Stimulated activated CD4-positive, alpha-beta T cell treated with anti-CD3 and anti-CD28 coated beads, Interleukin-12 subunit alpha, Interleukin-12 subunit beta, amount 100 ng/mL, for 48 hours (primary cell): ENCODE measurements at places on chromosomes 7 and 10.

GRCh38 chr7:49483142-49483541 lies 290.3 kb upstream of the VWC2 start:
- no peak for DNase-seq

- no peak for DNase-seq
Observed at GRCh38 chr7:157124690-157125089, 14.0 kb upstream of the UBE3C start.

- DNase-seq, result no peak
Observed at GRCh38 chr10:107809889-107810288, 645.4 kb upstream of the SORCS1 start.

DNA sequence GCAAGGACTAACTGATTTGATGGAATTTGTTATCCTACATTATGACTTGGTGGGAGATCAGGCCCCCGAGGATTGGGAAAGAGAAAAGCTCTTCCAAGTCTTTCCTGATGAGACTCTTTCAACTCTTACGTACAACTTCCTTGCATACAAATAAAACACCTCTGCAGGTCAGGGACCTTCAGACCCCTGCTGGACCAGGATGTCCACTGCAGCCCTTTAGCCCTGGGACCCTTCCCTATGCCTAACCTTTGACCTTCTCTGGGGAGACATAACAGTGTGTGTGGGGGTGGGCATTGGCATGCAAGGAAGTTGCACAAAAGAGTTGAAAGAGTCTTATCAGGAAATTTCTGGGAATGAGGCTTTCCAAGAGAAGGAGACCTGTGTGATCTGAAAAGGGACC lies 859.4 kb downstream of the TYW1 start:
- no peak for DNase-seq

GRCh38 chr10:1086787-1087186 lies 30.6 kb downstream of the WDR37 start:
- no peak for DNase-seq

DNA sequence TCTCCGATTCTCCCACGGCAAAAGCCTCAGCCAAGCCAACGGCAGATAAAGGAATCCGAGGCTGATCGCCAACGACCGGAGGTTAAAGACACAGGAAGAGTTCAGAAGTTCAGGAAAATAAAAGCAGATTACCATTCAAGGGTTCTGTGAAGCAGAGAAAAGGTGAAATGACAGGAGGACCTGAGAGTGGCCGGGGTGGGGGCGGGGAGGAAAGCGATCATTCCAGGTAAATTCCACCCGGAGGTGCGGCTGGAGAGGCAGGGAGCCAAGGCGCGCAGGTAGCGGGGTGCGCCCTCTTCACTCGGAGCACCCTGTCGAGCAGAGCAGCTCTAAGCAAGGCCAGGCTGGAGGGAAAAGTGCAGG lies 35.3 kb upstream of the SEPHS1 start:
- no peak for DNase-seq

GRCh38 chr7:22934023-22934422 lies 79.9 kb downstream of the HYCC1 start:
- no peak for DNase-seq

GRCh38 chr7:108232076-108232475 lies 101.9 kb upstream of the LAMB4 start:
- DNase-seq, result no peak

DNA sequence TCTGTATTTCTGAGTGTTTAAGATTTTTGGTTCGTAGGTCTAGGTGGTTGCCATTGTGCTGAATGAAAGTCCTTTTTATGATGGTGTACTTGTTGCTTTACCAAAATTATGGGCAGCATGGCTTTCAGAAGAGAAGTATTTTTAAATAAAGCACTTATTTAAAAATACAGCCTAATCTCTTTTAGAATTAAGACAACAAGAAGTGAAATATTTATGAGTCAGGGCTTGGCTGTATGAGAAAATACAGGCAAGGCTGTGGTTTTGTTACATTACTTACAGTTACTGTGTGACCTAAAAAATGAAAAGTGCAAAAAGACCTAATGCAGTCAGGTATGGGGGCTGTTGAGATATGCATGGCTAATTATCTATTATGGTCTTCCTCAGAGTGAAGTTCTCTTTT lies 185.2 kb upstream of the PPP1R3A start:
- DNase-seq, result no peak

GRCh38 chr10:3812141-3812540 lies 27.1 kb upstream of the KLF6 start:
- DNase-seq, result no peak

DNA sequence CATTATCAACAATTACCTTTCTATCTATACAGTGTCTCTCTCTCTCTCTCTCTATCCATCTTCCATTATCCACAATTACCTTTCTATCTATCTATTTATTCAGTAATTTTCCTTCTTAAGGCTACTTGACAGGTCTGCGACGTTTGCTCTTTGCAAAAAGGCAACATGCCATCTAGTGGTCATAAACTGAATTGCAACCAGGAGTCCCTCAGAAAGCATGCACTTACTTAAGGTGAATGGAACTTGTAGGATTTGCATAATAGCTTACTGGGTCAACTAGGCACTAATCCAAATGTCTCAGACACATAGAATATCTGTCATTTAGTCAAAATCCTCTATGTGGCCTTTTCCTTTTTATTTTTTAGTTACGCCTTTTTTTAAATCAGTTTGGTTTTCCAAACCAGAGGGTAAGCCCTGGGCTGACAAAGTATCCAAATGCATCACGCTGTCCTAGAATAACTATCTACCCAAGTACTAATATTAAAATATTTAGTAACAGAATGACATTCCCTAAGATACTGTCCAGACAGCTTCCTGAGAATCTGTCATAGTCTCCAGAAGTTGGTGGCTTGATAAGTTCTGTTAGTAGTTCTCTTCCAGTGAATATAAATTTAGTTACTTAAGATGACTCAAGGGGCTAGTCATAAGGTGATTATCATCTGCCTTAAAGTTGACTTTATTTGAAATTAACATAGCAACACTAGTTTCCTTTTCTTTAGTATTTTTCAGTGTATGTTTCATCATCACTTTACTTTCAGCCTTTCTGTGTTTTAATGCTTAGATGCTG lies 208.3 kb downstream of the PPP1R3A start:
- peak; percentile 61 for DNase-seq

- DNase-seq, result no peak
Observed at GRCh38 chr7:79828866-79829265, 305.8 kb upstream of the GNAI1 start.

GRCh38 chr7:831596-832166 lies 595 bp upstream of the SUN1 start:
- no peak for DNase-seq

GRCh38 chr10:35797187-35797586 lies 155.1 kb upstream of the FZD8 start:
- DNase-seq, result no peak

GRCh38 chr7:480531-481218 lies 39.0 kb downstream of the PDGFA start:
- DNase-seq, result no peak

GRCh38 chr10:31678139-31678536 lies 250.5 kb downstream of the ARHGAP12 start:
- DNase-seq, result no peak

DNA sequence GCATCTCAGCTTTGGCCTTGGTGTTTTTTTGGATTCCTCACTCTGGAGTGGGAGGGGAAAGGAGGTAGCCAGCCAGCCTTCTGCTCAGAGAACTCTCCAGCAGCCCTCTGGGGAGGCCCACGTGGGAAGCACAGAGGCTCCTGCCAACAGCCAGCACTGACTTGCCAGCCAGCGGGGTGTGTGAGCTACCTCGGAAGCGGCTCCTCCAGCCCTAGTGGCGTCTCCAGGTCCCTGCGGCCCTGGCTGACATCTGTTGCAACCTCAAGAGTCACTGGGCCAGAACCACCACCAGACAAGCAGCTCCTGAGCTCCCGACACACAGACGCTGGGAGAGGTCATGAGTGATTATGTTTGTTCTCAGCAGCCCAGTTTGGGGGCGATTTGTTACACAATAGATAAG lies 180.2 kb upstream of the FZD8 start:
- DNase-seq, result no peak

- no peak for DNase-seq
Observed at GRCh38 chr7:167090-167855, 25.1 kb upstream of the FAM20C start.

GRCh38 chr10:103845972-103846371 lies 9.4 kb downstream of the SH3PXD2A start:
- DNase-seq, result no peak

- DNase-seq, result no peak
Observed at GRCh38 chr7:154907651-154908620, 95.0 kb downstream of the PAXIP1 start.

- no peak for DNase-seq
Observed at GRCh38 chr7:149284343-149284742, 22.3 kb downstream of the ZNF783 start.

DNA sequence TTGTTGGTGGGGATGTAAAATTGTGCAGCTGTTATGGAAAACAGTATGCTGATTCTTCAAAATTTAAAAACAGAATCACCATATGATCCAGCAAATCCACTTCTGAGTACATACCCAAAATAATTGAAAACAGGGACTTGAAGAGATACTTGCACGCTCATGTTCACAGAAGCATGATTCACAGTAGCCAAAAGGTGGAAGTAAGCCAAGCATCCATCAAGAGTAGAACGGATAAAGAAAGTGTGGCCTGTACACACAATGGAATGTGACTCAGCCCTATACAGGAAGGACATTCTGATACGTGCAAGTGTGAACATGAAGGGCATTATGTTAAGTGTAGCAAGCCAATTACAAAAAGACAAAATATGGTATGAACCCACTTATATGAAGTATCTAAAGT lies 696.7 kb upstream of the CELF2 start:
- no peak for DNase-seq

DNA sequence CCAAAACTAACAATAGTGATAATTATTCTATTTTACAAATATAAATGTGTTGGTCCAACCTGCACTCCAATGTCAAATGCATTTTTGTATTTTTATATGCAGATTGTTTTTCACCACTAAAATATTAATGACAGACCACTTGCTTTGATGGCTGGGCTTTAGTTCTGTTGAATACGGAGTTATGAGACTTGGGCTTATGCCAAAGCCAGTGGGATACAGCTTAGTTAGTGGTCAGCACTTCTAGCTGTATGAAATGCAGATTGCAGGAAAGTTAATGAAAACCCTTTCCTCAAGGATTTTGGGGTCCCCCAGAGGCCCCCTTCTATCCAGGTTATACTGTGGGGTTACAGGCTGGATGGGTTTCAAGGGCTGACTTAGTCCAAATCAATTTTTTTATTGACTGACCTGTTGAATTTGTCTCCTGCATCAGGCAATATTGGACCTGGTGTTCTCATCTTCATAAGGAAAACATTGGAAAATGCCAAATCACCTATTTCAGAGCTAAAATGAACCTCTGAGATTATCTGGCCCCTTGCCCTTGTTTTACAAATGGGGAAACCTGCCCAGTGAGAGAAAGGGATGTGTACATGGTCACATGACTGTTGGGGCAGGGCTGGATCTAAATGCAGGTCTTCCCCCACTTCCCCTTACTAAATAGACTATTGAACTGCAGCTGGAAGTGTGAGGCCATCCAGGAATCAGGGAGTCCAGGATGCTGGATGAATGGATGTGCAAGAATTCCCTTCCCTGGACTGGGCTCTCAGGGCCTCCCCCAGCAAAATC lies 1085.3 kb downstream of the KCNMA1 start:
- no peak for DNase-seq

GRCh38 chr7:77944183-77945182 lies 145.9 kb downstream of the PHTF2 start:
- DNase-seq, result no peak

- no peak for DNase-seq
Observed at GRCh38 chr7:159231017-159231416, 86.3 kb upstream of the VIPR2 start.

- no peak for DNase-seq
Observed at GRCh38 chr10:19003341-19003740, 45.3 kb upstream of the MALRD1 start.

- DNase-seq, result no peak
Observed at GRCh38 chr7:15584575-15584974, 22.8 kb upstream of the AGMO start.

GRCh38 chr7:128302139-128302538 lies 41.6 kb downstream of the RBM28 start:
- DNase-seq, result no peak

DNA sequence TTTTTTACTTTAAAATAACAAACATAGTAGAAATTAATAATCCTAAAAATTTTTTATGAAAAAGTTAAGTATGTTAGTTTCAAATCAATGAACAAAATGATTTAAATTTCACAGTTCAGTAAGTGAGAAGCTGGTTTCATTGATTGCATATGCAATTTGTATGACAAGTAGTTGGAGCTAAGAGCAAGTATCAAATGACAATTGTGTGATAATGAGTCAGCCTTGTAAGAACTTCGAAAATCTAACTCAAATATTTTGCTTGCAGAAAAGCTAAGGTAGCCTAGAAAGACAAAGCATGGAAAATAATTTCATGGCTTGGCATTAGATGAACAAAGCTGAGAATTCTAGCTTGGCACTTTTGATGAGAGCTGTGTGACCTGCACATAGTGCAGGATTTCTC lies 111.5 kb downstream of the HDAC9 start:
- DNase-seq, result no peak

DNA sequence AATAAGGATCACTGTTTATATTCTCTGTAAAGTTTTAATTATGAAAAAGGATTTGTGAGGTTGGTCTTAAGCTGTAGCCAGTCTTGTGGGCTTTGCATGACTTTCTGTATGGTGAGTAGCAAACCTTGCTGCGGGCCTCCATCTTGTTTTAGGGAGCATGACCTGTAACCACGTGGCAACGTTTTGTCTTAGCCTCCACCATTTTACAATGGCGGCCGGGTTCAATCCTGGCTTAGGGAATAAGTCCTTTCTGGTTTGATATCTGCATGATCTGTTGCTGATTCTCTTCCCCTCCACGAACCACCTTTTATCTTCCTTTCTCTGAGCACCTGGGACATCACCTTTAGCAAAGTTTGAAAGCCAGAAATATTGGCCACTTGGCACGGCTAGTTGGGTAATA lies 32.5 kb upstream of the OPTN start:
- DNase-seq, result no peak

GRCh38 chr10:69716711-69717560 lies 84.8 kb upstream of the COL13A1 start:
- DNase-seq, result peak; percentile 30

GRCh38 chr7:16431646-16432424 lies 10.5 kb upstream of the CRPPA start:
- DNase-seq, result no peak
